GOT3 (cell line): ENCODE measurements at places on chromosomes 1 and 21.

DNA sequence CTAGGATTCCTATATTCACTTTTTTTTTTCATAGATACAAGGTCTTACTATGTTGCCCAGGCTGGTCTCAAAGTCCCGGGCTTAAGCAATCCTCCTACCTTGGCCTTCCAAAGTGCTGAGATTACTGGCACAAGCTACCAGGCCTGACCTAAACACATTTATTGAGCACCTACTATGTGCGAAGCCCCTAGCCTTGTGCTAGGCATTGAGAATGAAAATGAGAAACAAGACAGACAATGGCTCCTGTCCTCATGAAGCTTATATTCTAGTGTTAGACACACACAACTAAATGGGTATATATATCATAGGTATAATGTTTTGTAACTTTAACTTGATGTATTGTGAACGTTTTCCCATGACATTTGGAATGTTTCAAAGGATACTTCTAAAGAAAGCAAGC is 11.5 kb downstream of the TMEM50A start:
- DNase-seq = no peak

DNA sequence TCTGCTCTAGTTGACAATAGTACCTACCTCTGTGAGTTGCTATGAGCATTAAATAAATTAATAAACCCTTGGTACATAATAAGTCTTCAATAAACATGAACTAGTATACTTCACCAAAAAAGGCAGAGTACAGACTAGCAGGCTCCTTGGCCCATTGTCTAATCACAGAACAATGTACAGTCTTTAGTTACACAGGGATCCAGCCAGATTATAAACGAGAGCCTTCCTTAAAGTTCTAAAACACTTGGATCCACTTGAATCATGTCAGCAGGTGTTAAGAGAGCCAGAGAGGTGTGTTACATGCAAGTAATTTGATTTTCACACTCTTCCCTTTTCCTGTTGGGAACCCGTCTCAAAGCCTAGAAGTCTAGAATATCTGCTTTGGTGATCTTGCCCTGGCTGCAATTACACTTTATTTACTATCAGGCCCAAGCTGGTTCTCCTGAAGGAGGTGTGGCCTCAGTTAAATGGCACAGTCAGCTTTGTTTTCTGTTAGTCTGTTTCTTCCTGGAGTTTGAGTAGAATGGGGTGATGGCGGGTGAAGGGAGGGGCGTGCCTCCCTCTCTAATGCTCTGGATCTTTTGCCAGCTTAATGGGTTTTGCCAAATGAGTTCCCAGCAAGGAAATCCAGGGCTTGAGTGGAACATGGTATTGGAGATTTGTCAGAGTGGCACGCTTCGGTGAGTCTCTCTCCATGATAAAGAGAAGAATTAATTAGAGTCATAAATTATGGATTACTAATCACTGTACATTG is 570.9 kb upstream of the CAMK1G start:
- no peak for DNase-seq

GRCh38 chr1:219506473-219506899 is 106.4 kb downstream of the ZC3H11B start:
- DNase-seq = no peak

DNA sequence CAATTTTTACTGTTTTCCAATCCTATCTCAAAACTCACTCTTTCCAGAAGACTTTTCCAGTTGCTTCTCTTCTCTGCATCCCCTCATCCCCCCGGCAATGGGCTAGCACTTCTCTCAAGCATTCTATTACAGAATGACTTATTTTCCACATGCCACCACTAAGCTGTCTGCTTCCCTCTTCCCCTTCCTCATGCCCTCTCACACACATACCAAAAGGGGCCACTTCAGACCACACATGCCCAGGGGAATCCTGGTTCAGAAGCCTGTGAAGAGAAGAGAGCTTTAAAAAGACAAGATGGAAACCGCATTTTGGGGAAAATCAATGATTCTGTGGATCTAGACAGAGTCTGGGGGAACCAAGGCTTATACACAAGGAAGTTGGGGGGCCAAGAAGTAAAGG is 8.4 kb upstream of the LORICRIN start:
- DNase-seq = no peak

- peak; percentile 43 for DNase-seq
Observed at GRCh38 chr1:152034654-152035538, 1.9 kb downstream of the S100A11 start.

DNA sequence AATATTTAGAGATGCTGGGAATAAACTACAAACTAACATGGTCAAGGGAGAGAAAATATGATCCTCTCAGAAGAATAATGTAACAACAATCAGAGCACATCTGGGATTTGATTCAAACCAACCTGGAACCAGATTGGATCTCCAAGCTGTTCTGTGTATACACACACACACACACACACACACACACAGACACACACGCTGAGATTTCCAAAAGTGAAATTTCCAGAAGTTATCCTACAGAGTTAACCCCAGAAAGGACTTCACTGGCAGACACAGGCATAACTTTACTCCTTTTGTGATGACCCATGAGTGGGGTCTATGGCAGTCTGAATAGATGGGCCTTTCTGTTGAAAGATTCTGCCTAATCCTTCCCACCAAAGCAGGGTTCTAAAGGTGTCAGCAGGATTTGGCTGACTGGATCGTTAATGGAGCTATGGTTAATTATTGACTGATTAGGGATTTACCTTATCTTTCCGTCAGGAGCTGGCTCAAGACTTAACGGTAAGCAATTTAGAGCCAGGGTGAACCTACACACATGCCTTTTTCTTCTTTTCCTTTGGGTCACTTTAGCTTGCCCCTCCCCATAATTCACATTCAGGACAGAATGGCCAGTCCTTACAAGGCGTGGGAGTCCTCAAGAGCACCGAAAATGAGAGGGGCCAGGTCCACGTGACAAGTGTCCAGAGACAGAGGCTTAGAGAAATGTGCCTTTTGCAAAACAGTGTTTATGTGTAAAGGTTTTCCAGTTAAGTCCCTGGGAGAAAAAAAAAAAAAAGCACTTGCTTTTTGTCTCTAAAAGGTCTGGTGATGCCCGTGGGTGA is 10.9 kb upstream of the PROX1 start:
- no peak for DNase-seq

GRCh38 chr1:68378296-68379084 is 71.3 kb downstream of the RPE65 start:
- DNase-seq = no peak

DNA sequence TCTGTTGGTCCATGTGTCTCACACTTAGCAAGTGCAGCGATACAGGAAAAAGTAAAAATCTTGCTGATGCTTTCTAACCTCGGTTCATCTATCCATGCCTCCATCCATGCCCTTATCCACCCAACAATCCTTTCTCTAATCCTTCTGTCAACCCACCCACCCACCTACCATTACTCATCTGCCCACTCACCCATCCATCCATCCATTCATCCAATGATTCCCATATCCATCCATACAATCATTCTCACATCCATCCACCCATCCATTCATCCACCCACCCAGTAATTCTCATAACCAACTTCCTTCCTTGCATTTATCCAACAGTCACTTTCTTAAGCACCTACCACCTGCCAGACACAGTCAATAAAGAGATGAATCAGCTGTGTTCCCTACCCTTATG is 6.1 kb upstream of the IGSF21 start:
- no peak for DNase-seq

GRCh38 chr1:29197590-29197924 is 15.9 kb upstream of the SRSF4 start:
- DNase-seq = no peak

DNA sequence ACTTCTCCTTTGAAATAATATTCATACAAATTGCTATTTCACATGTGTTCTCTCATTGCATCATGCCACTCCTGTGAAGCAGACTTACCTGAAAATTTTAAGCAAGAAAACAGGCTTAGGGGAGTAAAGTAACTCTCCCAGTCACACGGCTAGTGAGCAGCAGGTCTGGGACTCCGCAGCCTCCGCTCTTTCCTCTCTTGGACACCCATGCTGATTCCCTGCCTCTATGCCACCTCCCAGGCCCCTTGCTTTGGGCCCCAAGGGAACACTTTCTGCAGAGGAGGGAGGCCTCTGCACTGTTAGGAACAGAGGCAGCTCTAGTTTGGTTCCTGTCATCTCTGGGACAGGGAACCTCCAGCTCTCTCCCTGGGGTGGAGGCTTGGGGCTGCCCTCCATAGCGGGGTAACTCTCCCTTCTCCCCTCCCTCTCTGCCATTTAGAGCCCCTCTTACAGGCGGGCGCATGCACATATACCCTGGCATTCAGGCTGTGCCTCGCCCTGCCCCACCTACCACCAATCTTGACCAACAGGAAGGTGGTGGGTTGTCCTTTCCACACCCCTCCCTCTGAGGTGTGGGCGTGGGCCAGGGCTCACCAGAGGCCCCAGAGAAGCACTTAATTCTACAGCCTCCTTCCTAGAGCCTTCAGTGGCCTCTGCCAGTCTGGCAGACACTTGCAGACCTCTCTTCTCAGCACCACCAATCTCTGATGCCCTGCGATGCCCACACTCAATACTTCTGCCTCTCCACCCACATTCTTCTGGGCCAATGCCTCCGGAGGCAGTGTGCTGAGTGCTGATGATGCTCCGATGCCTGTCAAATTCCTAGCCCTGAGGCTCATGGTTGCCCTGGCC is at the start of gene RXFP4:
Gene RXFP4 (plus strand): TSS at position 646 of the 852 bp plus-strand sequence. CDS start 72 bp downstream, at position 718.
- no peak for DNase-seq

- DNase-seq = no peak
Observed at GRCh38 chr1:92817986-92818764, 13.7 kb upstream of the RPL5 start.

- no peak for DNase-seq
Observed at GRCh38 chr1:190754666-190755065, 277.0 kb upstream of the BRINP3 start.

DNA sequence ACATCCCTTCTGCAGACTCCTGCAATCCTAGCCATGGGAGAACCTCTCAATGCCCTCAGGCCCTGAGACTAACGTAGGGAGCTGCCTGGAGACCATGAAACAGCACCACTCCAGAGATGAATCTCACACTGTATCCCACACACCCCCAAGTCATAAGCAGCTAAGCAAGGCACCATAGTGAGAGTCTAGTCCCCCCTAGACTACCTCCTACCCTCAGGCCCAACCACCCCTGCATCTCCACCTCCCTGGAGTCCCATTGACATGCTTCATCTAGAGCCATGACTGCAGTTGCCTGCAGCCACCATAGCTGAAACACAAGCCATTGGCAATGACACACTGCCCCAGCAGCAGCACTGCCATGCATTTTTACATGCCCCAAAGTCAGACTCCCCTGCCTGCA is 17.4 kb downstream of the SPRR2G start:
- no peak for DNase-seq

DNA sequence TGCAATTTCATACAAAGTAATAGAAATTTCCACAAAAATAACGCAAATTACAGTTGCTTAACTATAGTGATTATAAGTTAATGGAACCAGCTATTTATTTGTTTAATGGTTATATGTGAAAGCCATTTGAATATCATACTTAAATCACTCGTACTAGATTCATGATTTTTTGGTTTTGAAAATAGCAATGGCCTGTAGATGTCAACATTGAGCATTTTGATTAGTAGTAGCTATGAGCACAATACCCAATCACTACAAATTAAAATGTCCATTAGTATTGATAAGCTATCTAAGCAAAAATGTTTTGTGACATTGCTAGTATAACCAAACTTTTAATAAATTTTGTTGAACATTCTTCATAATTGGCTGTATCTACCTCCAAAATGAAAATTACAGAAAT is 10.0 kb downstream of the COL24A1 start:
- DNase-seq = no peak

DNA sequence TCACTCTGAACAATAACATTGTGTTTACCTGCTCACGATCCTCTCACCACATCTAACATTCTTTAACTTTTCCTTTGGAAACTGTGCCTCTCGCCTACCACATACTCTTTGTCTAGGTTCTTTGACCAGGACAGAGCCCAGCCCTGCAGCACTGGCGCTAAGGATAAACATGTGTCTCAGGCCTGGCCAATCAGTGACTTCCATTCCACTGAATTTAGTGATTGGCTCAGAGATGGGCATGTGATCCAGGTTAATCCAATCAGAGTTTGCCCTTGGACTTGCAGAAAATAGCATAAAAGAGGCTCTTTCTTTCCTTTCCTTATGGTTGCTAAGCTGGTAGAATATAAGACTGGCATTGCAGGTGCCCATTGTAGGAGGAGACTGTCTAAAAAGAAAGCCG is 605.7 kb downstream of the MATN1 start:
- no peak for DNase-seq

GRCh38 chr21:15667819-15668218 is 62.0 kb upstream of the USP25 start:
- no peak for DNase-seq

- DNase-seq = no peak
Observed at GRCh38 chr1:185260611-185261010, 56.4 kb downstream of the IVNS1ABP start.

DNA sequence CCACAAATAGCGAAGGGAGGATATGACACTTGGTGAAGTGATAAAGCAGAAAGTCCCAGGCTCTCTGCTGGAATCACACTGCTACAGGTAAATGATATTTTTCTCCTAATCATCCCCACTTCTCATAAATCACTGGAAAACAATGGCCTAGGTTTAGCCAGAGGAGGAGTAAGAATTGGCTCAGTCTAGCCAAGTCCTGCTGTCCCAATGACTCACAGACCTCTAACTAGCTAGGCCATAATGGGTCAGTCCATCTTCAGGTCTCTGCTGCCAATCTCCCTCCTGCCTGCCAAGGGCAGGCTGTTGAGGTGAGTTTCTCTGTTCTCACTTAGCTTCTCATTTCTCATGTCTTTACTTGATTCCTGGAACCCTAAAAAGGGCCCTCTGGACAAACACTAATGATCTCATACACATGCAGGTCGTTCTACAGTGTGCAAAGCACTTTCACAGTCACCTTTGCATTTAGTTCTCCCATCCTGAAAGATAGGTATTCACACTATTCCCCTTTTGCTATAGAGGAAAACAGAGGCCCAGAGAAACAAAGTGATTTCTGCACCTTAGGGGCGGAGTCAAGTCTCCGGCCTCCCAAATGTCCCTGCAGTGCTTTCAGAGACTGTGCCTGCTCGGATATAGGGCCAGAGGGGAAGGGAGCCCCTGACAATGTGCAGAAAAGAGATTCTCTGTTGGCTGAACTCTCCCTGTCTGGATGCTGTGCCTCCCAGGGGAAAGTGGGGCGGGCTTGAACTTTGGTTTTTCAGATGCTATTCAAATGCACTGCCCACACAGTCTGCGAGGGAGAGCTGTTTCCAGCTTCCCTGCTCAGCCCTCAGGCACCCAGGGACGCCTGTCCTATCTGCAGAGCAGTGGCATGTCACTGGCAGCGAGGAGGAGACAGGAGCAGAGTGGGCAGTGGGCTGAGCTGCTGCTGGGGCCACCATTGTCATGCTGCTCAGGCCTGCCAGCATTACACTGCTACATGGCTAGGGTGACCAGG is 3.9 kb upstream of the CDK18 start:
- no peak for DNase-seq
